ENCODE measurements at places on chromosomes 12 and 14. TPM values are rescaled to one million over a fixed set of nuclear protein-coding genes. Genes with fewer than 3 reads are reported as not detected.

DNA sequence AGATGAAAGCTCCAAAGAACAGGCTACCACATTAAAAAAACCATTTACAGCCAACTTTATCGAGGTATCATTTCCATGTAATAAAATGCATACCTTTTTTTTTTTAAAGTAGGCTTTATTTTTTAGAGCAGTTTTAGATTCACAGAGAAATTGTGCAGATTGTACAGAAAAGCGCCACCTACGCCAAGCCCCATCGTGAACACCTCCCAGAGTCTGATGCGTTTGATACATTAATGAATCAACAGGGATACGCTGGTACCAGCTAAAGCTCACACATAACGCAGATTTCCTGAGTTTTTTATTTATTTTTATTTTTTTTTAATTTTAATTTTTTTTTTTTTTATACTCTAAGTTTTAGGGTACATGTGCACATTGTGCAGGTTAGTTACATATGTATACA is 129.9 kb downstream of the KIF26A start:
- no peak for DNase-seq
- no peak overlapping the region for H3K4me3 ChIP-seq
- no peaks in the 10 kb centered on the region for H3K27me3 ChIP-seq

- no peaks in the 10 kb centered on the region for H3K36me3 ChIP-seq
- no peaks in the 10 kb centered on the region for H3K27me3 ChIP-seq
- DNase-seq: no peak
- H3K27ac ChIP-seq: no peak overlapping the region
These were observed 13.1 kb downstream of the KRT85 start for GRCh38 chr12:52354200-52354599.

- no peak overlapping the region for H3K4me3 ChIP-seq
- no peaks in the 10 kb centered on the region for H3K4me1 ChIP-seq
- DNase-seq: no peak
- no peak overlapping the region for H3K27ac ChIP-seq
These were observed 74.9 kb upstream of the CPM start for GRCh38 chr12:69007855-69008351.

DNA sequence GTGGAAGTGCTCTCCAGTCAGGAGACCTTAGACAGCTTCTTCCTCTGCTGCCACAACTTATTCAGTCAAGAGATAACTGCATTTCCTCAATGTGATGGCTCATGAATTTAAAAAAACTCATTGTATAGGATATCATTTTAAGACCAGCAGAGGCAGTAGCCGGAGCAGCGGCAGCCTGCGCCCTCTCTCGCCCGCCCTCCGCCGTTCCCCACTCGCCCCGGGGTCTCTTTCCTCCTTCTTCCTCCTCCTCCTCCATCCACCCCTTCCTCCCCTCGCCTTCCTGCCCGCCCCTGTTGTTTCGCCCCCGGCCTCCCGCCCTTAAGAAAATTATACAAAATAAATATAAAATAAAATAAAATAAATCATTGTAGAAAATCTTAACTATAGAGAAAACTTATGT is 687.6 kb downstream of the FLRT2 start:
- DNase-seq: no peak
- no peaks in the 10 kb centered on the region for H3K27me3 ChIP-seq
- no peak overlapping the region for H3K4me3 ChIP-seq
- no peaks in the 10 kb centered on the region for H3K36me3 ChIP-seq

GRCh38 chr14:95564060-95564459 is 29.2 kb downstream of the GLRX5 start:
- H3K27ac ChIP-seq: no peak overlapping the region
- peak; percentile 35 for DNase-seq
- H3K4me3 ChIP-seq: no peak overlapping the region
- H3K4me1 ChIP-seq: no peaks in the 10 kb centered on the region

- H3K4me1 ChIP-seq: no peaks in the 10 kb centered on the region
- no peaks in the 10 kb centered on the region for H3K27me3 ChIP-seq
- no peak overlapping the region for H3K4me3 ChIP-seq
- DNase-seq: no peak
These were observed 9.2 kb downstream of the BEGAIN start for GRCh38 chr14:100577986-100578431.

Gene YAF2
- total RNA-seq: 38.9 TPM

Gene CLEC6A
- total RNA-seq: not detected

Gene JAG2
- 8.5 TPM for total RNA-seq

Gene THAP2
- 6.1 TPM for total RNA-seq

Gene UBE3B
- total RNA-seq: 14.7 TPM
